ENCODE measurements at places on chromosomes 7 and 10. TPM values are rescaled to one million over a fixed set of nuclear protein-coding genes. Genes with fewer than 3 reads are reported as not detected.

TMEM26 gene
- not detected for total RNA-seq

H2BK1 gene
- not detected for total RNA-seq

ELN gene
- not detected for total RNA-seq

TDRD1 gene
- total RNA-seq = 0.11 TPM

HKDC1 gene
- total RNA-seq = 0.11 TPM

IRF5 gene
- total RNA-seq = 26.0 TPM

CALML3 gene
- total RNA-seq = not detected

GPR15LG gene
- not detected for total RNA-seq

TYSND1 gene
- 13.6 TPM for total RNA-seq

CHCHD2 gene
- total RNA-seq = 660 TPM

CRHR2 gene
- not detected for total RNA-seq

MEST gene
- total RNA-seq = 3.6 TPM

SOSTDC1 gene
- total RNA-seq = not detected

CPXM2 gene
- total RNA-seq = not detected

KNDC1 gene
- 0.51 TPM for total RNA-seq

SPDYE16 gene
- 0.14 TPM for total RNA-seq

CLEC2L gene
- not detected for total RNA-seq

DNA sequence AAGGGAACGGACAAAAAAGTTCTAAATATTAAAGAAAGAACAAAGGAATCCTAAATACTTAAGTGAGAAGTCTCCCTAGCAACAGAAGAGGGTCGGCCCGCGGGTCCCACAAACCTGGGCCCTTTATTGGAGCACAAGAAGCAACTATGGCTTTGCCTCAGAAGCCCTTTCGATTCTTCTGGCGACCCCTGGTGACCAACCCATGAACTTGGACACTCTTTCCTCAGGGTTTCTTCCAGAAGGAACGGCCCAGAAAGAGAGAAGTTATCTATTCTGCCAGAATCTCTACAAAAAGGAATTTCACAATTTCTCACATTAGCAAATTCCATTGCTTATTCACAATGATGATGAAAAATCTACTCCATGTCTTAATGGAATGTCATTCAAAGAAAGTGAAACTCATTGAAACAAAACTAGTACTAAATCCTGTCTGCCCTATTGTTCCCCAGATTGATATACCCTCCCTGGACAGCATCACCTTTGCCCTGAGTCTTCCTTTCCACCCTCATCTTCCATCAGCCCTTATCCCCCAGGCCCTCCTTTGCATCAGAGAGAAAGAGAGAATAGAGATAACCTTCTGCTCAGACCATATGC is 43.7 kb downstream of the CPVL start:
- DNase-seq = no peak

- DNase-seq = no peak
Measured at GRCh38 chr7:78082556-78082955, 284.0 kb downstream of the PHTF2 start.

GRCh38 chr7:14839307-14839706 is 63.2 kb downstream of the DGKB start:
- DNase-seq = no peak

- DNase-seq = no peak
Measured at GRCh38 chr10:101003639-101004206, 4.1 kb downstream of the LZTS2 start.

DNA sequence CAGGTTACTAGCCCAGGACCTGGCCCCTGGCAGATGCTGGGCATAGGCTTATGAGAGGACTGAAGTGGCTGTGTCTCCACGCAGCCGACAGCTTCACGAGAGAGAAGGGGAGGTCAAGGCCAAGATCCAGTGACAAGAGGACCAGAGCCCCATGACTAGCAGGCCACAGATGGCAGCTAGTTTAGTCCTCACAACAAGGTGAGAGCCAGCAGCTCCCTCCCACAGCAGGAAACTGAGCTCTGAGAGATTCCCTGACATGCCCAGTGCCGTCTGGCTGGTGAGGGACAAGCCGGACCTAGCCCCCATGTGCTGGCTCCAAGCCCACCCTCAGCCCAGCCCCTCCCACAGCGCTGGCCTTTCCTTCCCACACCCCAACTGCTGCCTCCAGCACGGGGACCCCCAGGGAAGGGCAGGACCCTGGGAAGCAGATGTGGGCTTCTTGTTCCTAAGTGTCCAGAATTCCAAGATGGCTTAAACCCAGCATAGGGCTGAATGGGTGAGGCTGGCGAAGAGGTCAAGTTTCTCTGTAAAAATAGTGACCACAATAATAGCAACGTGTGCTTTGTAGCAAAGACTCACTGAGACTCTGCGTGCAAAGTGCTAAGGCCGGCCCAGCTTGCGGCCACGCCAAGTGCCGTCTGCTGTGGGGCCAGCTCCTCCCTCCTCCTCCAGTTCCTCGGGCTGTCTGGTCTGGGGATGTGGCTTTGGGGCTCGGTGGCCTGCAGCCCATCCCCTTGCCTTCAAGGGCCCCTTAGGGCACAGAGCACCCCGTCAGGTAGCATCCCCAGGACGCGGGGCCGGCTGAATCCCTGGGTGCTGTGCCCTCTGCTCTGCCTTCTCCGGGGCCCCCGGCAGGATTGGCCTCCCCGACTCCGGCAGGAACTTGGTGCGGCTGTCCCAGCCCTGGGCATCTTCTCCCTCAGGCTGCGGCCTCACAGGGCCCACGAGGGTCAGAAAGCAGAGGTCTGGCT is 7.8 kb upstream of the FAM20C start:
- DNase-seq = no peak

- no peak for DNase-seq
Measured at GRCh38 chr10:71001470-71001869, 113.1 kb upstream of the PCBD1 start.

DNA sequence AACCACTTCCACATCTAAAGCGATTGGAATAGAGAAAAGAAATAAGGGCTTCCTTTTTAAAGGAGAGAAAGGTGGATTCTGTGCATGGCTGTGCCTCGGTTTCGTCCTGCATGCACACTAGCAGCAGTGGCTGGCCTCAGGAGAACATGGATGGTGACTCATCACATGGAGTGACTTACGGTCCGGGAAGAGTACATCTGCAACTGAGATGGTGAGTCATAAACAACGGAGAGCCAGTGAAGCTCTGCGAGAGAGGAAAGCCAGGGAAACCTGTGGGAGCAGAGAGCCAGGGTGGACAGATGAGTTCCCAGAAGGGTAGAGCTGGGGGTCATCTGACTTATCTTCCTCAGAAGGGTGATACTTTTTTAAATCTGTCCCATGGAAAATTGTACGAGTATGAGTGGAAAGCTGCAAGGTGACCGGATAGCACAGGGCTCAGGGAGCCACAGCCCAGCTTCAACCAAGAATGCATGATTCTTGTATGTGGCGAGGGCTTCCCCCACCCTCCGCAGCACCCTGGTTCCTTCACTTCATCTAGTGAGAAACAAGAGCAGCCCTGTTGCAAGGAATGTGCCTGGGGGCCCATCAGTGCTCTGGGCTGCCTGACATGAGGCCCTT is 259.1 kb downstream of the KLF6 start:
- no peak for DNase-seq

- DNase-seq = no peak
Measured at GRCh38 chr10:132972986-132973902, 30.9 kb upstream of the CFAP46 start.

DNA sequence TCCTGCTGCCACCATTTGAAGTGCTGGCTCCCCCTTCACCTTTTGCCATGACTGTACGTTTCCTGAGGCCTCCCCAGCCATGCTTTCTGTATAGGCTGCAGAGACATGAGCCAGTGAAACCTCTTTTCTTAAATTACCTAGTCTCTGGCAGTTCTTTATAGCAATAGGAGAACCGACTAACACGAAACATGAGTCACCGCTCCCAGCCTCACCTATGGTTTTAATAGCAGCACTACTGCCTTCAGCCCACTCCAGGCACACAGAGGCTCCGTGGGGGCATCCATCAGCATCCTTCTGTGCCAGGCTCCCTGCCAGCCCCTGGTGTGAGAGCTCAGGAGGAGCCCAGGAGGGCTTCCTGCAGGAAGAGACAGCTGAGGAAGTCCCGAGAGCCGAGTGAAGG is 5.5 kb upstream of the ZNF316 start:
- DNase-seq = no peak

- DNase-seq = no peak
Measured at GRCh38 chr10:130224228-130224627, 88.0 kb downstream of the GLRX3 start.

- DNase-seq = no peak
Measured at GRCh38 chr10:79340646-79341244, 6.5 kb upstream of the PPIF start.

- DNase-seq = no peak
Measured at GRCh38 chr10:80460399-80461207, 6.5 kb downstream of the TSPAN14 start.

DNA sequence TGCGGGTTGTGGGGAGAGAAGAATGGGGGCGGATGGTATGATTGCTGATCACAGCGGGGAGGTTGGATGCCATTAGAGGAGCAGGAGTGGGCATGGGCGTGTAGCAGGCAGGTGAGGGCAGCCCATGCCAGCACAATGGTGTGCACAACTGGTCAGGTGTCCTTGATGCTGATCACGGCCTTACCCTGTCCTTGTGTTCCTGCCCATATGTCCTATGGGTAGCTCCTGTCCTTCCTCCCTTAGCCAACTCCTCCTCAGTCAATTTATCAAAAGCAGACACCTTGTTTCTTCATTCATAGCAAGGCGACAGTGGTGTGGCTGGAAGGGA is 30.7 kb downstream of the WDR86 start:
- no peak for DNase-seq

- no peak for DNase-seq
Measured at GRCh38 chr10:117284716-117285494, 44.0 kb downstream of the SLC18A2 start.

GRCh38 chr7:101782476-101782875 is 35.0 kb upstream of the CUX1 start:
- no peak for DNase-seq

GRCh38 chr7:128672927-128673517 is 930 bp downstream of the GARIN1A start:
- DNase-seq = no peak

GRCh38 chr10:117610321-117610720 is 67.8 kb downstream of the EMX2 start:
- DNase-seq = no peak

DNA sequence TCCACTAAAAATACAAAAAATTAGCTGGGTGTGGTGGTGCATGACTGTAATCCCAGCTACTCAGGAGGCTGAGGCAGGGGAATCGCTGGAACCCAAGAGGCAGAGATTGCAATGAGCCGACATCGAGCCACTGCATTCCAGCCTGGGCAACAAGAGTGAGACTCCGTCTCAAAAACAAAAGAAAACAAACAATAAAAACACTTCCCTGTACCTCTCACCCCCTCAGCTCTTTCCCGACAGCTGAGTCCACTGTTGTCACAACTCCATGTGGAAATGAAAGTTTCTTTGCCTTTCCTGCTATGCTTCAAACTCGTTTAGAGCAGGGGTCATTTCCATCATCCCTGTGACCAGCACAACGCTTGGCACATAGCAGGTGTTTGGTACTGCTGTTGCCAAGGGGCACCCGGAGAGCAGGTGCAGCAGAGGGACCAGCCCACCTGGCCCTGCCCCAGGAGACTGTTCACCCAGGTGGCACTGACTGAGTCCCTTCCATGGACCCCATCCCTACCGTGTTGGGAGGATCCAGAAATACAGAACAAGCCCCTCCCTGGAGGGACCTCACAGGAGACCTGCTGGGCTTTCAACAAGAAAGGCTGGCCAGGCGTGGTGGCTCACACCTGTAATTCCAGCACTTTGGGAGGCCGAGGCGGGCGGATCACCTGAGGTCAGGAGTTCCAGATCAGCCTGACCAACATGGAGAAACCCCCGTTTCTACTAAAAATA is 4.9 kb downstream of the TMEM130 start:
- no peak for DNase-seq

GRCh38 chr7:41459623-41460261 is 243.1 kb downstream of the INHBA start:
- no peak for DNase-seq

DNA sequence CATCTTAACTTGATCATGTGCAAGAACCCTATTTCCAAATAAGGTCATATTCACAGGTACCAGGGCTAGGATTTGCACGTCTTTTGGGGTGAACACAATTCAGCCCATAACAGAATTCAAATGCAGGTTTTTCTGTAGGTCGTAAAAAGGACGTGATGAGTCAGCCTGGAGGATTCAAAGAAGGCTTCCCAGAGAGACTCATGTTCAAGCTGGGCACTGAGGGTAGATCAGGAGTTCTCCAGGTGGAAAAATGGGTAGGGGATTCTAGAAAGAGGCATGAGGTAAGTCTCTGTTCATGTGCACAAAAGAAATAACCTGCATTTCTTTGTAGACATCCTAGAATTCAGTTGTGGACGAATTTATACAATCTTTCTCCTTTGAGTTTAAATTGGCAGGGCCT is 160.4 kb downstream of the RPS24 start:
- no peak for DNase-seq

- DNase-seq = no peak
Measured at GRCh38 chr7:40329601-40330153, 194.9 kb downstream of the SUGCT start.

- no peak for DNase-seq
Measured at GRCh38 chr7:75937958-75938786, 23.2 kb downstream of the POR start.

GRCh38 chr10:78684947-78685346 is 383.8 kb upstream of the ZMIZ1 start:
- no peak for DNase-seq

DNA sequence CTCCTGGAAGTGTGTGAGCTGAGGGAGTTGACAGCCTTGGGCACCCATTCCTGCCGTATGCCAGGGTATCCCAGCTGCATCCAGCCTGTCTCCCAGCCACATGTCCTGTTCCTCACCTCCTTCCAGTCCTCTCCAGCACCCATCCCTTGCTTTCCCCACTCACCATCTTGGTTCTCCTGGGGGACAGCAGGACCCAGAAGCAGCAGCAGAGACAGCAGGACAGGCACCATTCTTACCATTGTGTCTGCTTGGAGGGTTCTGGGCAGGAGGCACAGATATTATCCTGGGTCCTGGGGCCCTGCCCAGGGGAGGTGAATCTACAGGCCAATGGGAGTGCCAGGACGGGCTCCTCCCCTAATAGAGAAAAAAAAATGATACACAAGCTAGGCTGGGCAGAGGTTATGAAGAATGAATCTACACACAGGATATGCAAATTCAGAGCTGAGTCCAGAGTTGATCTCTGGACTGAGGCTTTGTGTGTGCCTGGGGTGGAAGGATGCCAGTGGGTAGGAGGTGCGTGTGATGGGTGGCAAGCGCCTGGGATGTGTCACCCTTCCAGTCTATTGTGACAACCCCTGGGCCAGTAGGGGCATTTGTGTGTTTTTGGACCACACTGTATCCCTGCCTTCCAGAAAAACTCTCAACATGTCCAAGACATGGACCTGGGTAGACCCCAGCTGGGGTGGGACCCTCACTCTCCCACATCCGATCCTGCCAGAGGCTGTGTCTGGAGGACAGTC is at the start of gene AZGP1:
Gene AZGP1, minus strand, starts transcription at position 250 of the 740 bp plus-strand sequence. Its CDS starts 11 bp downstream, at position 239.
- DNase-seq = no peak

DNA sequence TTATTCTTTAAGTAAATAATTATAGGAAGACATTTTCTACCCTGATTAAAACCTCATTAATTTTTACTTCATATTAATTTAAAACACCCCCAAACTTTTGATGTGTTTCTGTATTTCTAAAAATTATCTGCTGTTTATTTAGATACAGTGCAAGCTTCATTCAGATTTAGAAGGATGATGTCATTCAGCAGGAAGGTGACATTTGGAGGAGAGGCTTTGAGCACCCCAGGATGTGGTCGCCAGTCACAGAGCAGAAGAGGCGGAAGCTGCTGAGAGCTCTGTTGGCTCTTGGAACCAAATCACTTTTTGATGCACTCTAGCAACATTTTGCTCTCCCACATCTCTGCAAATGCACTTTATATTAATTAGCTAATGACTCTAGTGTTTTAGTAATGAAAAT is 233.9 kb upstream of the CACNA2D1 start:
- peak; percentile 37 for DNase-seq
